ENCODE measurements at places on chromosomes 6 and 20. TPM values are rescaled to one million over a fixed set of nuclear protein-coding genes. Genes with fewer than 3 reads are reported as not detected.
A peak's percentile ranks its signal among the peaks of the same experiment; 100 is the strongest.

DNA sequence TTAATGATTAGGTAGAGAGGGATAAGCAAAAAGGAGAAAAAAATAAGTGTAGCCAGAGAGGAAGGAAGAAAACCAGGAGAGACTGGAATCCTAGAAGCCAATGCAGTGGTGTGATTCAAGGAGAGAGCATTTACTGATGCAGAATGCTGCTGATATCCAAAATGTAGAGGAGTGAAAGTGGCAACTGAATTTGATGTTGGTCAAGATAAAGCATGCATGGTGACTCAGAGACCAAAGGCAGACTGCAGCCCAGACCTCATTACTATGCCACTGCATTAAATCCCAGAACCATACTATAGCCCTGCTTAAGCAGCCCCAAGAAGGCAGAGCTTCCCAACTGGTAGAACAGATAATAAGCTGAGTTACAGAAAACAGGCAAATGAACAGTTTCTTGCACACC, 15.8 kb downstream of the KLHL32 start:
- peaks cover 9% of the 10 kb centered on the region for H3K4me1 ChIP-seq
- H3K4me3 ChIP-seq = no peak overlapping the region
- no peak for DNase-seq
- no peaks in the 10 kb centered on the region for H3K36me3 ChIP-seq

DNA sequence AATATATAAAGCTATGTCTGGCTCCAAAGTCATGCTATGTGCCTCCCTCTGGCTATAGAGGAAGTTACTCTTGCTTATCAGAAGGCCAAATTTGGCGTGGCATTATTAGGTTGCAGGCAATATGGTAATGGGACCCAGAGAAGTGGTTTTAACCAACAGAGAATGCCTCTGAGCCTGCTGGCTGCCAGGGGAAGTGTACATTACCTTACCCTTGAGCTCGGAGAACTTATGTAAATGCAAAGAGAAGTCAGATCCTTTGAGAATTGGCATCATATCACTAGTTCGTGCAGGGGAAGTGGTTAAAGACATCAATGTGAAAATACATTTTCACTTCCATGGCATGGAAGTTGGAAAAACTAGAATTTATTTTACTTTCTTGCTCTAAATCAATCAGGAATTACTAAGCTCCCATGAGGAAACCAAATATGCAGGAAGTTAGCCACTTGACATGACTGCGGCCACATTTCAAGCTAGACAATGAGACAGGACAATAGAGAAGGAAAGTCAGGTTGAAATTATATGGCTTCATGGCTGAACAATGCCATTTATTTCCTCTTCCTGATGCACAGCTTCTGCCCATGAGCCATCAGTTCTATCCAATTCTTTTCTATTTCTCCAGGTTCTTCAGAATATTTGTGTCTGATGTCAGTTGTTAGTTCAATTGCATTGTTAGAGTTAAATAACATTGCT, 134.0 kb upstream of the PHACTR1 start:
- no peak overlapping the region for H3K27ac ChIP-seq
- H3K4me3 ChIP-seq = no peak overlapping the region
- no peaks in the 10 kb centered on the region for H3K36me3 ChIP-seq
- peaks cover 7% of the 10 kb centered on the region for H3K27me3 ChIP-seq

GRCh38 chr6:157974341-157974894, 7.2 kb upstream of the SYNJ2 start:
- no peaks in the 10 kb centered on the region for H3K36me3 ChIP-seq
- H3K27me3 ChIP-seq = no peaks in the 10 kb centered on the region
- H3K27ac ChIP-seq = no peak overlapping the region
- DNase-seq = no peak
- peaks cover 4% of the 10 kb centered on the region for H3K4me1 ChIP-seq
- H3K4me3 ChIP-seq = no peak overlapping the region

DNA sequence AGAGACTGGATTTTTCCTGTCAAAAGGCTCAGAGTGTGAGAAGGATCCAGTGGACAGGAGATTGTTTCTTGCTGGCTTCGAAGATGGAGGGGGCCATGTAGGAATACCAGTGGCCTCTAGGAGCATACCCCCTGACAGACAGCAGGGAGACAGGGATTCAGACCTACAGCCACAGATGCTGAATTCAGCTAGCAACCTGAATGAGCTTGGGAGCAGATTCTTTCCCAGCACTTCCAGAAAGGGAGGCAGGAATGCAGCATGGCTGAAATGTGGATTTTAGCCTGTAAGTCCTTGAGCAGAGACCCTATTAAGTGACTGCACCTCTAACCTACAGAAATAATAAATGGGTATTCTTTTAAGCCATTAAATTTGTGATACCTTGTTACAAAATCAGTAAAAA, 44.6 kb downstream of the STXBP5 start:
- no peak overlapping the region for H3K4me3 ChIP-seq
- peaks cover 52% of the 10 kb centered on the region for H3K36me3 ChIP-seq

- H3K27me3 ChIP-seq = peaks cover 10% of the 10 kb centered on the region
- H3K36me3 ChIP-seq = no peaks in the 10 kb centered on the region
- DNase-seq = no peak
- no peaks in the 10 kb centered on the region for H3K4me1 ChIP-seq
These were observed 282.1 kb downstream of the THBS2 start for GRCh38 chr6:168971549-168971948.

DNA sequence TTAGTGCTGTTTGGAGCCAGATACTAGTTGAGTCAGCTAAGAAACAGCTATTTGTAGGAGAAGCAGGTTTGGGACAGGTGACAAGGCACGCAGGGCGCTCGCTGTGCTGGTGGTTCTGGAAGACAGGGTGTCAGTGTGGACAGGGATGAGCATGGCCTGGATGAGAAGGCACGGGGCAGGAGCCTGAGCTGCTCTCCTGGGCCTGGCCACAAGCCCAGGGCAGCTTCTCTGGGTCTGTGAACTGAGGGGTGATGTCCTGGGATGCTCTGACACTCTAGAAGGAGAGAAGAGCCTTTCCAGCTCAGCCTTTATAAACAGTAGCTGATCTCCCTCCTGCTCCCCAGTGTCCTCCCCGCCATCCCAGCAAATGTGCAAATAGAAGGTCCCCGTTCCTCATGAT, 37.9 kb downstream of the PLG start:
- H3K27ac ChIP-seq = no peak overlapping the region
- no peak for DNase-seq
- H3K36me3 ChIP-seq = no peaks in the 10 kb centered on the region
- no peaks in the 10 kb centered on the region for H3K4me1 ChIP-seq
- H3K27me3 ChIP-seq = peaks cover 2% of the 10 kb centered on the region
- H3K4me3 ChIP-seq = no peak overlapping the region

- peaks cover 40% of the 10 kb centered on the region for H3K27me3 ChIP-seq
- no peaks in the 10 kb centered on the region for H3K36me3 ChIP-seq
- no peak for DNase-seq
These were observed 1.8 kb downstream of the HLA-DQB2 start for GRCh38 chr6:32761548-32761947.

DNA sequence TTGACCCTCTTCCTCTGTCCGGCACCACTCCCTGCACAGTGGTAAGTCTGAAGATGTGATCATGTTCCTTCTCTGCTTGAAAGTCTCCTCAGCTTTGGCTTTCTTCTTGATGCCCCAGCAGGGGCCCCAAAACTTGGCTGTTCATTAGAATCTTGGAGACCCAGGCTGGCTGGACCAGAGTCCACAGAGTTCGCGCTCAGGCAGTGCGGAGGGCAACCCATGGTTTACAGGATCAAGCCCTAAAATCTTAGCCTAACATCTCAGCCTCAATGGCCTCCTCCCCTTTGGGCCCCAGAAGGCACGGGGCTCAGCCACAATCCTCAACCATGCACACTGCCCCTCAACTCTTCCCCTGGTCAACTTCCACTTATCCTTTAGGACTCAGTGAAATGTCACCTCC, 72.9 kb upstream of the GTSF1L start:
- no peaks in the 10 kb centered on the region for H3K36me3 ChIP-seq
- DNase-seq = no peak
- H3K27me3 ChIP-seq = peaks cover 6% of the 10 kb centered on the region
- no peak overlapping the region for H3K27ac ChIP-seq
- H3K4me1 ChIP-seq = peaks cover 9% of the 10 kb centered on the region

- no peaks in the 10 kb centered on the region for H3K36me3 ChIP-seq
- H3K27me3 ChIP-seq = peaks cover 3% of the 10 kb centered on the region
- H3K27ac ChIP-seq = no peak overlapping the region
- H3K4me3 ChIP-seq = no peak overlapping the region
- no peak for DNase-seq
These were observed 411.8 kb upstream of the SULF2 start for GRCh38 chr20:48197066-48197465.

- DNase-seq = no peak
- H3K36me3 ChIP-seq = no peaks in the 10 kb centered on the region
- no peaks in the 10 kb centered on the region for H3K4me1 ChIP-seq
- H3K4me3 ChIP-seq = no peak overlapping the region
These were observed 6.8 kb downstream of the BNIP5 start for GRCh38 chr6:36329798-36330291.

- peaks cover 49% of the 10 kb centered on the region for H3K4me1 ChIP-seq
- H3K27me3 ChIP-seq = no peaks in the 10 kb centered on the region
- peaks cover 52% of the 10 kb centered on the region for H3K36me3 ChIP-seq
- peak overlapping the region; percentile 21 for H3K27ac ChIP-seq
- H3K4me3 ChIP-seq = no peak overlapping the region
- DNase-seq = no peak
These were observed 47.7 kb downstream of the GJA10 start for GRCh38 chr6:89941763-89942497.

- H3K4me3 ChIP-seq = no peak overlapping the region
- H3K36me3 ChIP-seq = peaks cover 2% of the 10 kb centered on the region
- no peaks in the 10 kb centered on the region for H3K4me1 ChIP-seq
These were observed 73.9 kb upstream of the OLIG3 start for GRCh38 chr6:137568067-137568466.

- peaks cover 14% of the 10 kb centered on the region for H3K36me3 ChIP-seq
- DNase-seq = no peak
- H3K27ac ChIP-seq = no peak overlapping the region
- no peak overlapping the region for H3K4me3 ChIP-seq
- H3K4me1 ChIP-seq = peaks cover 18% of the 10 kb centered on the region
These were observed 7.2 kb downstream of the PEX3 start for GRCh38 chr6:143457563-143458359.

GRCh38 chr6:36616893-36617521, 22.8 kb downstream of the SRSF3 start:
- DNase-seq = peak; percentile 35
- H3K36me3 ChIP-seq = peaks cover 13% of the 10 kb centered on the region
- no peak overlapping the region for H3K4me3 ChIP-seq
- H3K4me1 ChIP-seq = peaks cover 12% of the 10 kb centered on the region
- no peaks in the 10 kb centered on the region for H3K27me3 ChIP-seq

- H3K27ac ChIP-seq = no peak overlapping the region
- H3K27me3 ChIP-seq = no peaks in the 10 kb centered on the region
- peaks cover 67% of the 10 kb centered on the region for H3K4me1 ChIP-seq
- no peak overlapping the region for H3K4me3 ChIP-seq
These were observed 4.4 kb downstream of the NCOA5 start for GRCh38 chr20:46085179-46085851.

DNA sequence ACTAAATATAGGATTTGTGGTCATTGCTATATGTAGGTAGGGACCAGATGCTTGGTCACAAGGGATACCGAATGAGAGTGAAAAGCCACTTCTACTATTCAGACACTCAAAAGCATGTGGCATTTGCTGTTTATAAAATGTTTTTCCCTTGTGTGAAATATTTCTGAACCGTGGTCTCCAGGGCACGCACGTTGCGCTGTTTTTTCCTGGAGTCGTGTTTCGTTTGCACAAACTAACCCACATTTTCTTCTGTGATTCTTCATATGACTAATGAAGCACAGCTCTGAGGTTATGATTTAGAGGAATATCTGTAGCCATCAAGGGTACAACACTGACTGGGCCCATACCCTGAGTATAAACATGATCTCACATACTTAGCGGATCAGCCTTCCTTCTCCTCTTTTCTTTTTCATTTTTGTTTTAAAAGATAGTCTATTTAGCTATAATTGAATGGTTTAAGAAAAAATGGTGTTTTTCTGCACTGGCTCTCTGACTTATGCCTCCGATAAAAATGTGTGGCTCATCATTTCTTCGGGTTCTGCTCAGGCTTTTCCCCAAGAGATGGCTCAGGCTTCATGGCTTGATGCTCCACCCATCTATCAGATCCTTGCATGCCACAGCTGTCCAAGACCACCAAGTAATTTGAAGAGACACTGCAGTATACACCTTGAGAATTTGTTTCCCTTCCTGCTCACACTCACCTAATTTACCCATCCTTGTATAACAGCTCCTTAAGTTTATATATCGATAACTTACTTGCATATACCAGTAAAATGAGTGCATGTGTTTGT, 59.9 kb upstream of the HBS1L start:
- H3K27me3 ChIP-seq = no peaks in the 10 kb centered on the region
- H3K36me3 ChIP-seq = no peaks in the 10 kb centered on the region
- H3K4me1 ChIP-seq = peaks cover 65% of the 10 kb centered on the region

DNA sequence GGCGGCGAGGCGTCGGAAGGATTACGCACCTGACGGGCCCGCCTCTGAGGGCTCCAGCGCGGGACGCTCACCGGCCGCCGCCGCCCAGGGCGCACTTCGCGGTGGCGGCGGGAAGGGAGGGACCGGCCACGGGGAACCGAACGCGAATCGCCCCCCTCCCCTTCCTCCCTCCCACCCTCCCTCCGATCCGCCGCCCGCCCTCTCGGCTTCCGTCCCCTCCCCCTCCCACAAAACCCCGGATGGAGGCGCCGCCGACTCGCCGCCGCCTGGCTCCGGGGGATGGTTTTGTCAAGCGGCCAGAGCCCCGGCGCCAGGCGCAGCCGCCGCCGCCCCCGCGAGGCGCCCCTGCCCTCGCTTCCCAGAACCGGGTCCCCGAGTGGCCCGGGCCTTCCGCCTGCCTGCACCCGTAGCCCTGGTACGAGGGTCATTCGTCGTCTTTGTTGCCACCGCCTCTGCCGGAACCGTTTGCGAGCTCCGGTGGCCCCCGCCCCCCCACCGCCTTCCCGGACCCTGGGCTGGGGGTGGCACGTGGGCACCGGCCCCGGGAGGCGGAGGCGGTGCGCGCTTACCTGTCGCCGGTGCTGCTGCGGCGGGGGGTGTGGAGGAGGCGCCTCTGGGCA, 398 bp downstream of the ZBTB2 start:
- peaks cover 14% of the 10 kb centered on the region for H3K36me3 ChIP-seq
- H3K27ac ChIP-seq = peak overlapping the region; percentile 99
- peak; percentile 87 for DNase-seq
- H3K4me3 ChIP-seq = peak overlapping the region; percentile 98
- no peaks in the 10 kb centered on the region for H3K27me3 ChIP-seq

TMEM170B gene
- 1.1 TPM for total RNA-seq

BHLHE23 gene
- total RNA-seq = not detected

COL9A1 gene
- not detected for total RNA-seq

COL9A3 gene
- total RNA-seq = not detected

ENPP4 gene
- 8.5 TPM for total RNA-seq

VNN1 gene
- not detected for total RNA-seq

SFT2D1 gene
- total RNA-seq = 57.2 TPM

VGLL2 gene
- not detected for total RNA-seq

DCDC2 gene
- 0.31 TPM for total RNA-seq
